ENCODE measurements at places on chromosomes 3 and 15.
A peak's percentile ranks its signal among the peaks of the same experiment; 100 is the strongest.

DNA sequence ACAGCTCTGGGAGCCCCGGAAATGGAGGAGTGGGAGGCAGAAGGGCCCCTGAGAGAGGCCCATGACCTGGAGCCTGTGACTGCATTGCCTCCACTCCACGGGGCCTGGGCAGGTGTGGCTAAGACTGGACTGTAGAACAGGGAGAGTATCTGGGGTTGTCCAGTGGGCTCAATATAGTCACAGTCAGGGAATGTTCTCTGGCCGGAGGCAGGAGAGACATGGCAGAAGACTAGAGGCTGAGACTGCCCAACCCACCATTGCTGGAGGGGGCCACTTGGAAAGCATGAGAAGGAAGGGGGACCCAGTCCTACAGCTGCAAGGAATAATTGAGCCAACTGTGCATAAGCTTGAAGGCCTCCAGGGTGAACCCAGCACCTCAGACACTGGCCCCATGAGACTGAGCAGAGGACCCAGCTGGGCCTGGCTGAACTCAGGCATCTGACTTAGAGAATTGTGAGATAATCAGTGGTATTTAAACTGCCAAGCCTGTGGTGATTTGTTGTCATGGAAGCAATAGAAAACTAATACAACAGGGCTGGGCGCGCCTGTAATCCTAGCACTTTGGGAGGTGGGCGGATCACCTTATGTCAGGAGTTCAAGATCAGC lies 33.1 kb downstream of the NIPA2 start:
- no peak for DNase-seq

DNA sequence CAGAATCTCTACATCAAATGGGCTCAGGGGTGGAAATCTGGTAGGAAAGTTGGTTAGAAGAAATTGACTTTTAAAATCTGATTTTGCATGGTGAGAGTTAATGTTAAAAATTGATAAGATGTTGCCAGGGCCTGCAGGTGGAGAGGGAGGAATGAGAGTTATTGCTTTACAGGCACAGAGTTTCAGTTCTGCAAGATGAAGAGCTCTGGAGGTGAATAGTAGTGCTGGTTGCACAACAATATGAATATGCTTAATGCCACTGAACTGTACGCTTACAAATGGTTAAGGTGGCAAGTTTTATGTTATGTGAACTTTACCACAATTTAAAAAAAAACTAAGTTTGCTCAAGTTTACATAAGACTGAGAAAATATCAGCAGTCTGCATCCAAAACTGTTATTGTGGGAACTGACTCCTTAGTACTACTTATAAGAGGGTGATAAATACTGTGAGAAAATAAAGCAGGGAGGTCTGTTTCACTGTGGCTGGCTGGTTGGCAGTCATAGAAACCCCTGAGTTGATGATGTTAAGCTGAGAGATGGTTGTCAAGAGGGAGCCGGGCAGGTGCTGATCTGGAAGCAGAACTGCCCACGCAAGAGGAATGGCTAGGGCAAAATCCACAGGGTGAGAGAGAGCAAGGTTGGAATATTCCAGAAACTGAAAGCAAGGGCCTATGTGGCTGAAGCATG lies 144.9 kb downstream of the EDEM1 start:
- DNase-seq = no peak

- DNase-seq = no peak
Observed at GRCh38 chr3:87227835-87228144, 681 bp downstream of the CHMP2B start.

GRCh38 chr15:74158855-74159650 lies 14.5 kb upstream of the ISLR start:
- DNase-seq = no peak

GRCh38 chr3:10160346-10160745 lies 4.4 kb upstream of the IRAK2 start:
- DNase-seq = no peak

- DNase-seq = peak; percentile 23
Observed at GRCh38 chr15:79431636-79432344, at the start of gene MINAR1. Gene MINAR1 (plus strand): TSS chr15:79432336. CDS start chr15:79456148, 23,812 bp downstream.

DNA sequence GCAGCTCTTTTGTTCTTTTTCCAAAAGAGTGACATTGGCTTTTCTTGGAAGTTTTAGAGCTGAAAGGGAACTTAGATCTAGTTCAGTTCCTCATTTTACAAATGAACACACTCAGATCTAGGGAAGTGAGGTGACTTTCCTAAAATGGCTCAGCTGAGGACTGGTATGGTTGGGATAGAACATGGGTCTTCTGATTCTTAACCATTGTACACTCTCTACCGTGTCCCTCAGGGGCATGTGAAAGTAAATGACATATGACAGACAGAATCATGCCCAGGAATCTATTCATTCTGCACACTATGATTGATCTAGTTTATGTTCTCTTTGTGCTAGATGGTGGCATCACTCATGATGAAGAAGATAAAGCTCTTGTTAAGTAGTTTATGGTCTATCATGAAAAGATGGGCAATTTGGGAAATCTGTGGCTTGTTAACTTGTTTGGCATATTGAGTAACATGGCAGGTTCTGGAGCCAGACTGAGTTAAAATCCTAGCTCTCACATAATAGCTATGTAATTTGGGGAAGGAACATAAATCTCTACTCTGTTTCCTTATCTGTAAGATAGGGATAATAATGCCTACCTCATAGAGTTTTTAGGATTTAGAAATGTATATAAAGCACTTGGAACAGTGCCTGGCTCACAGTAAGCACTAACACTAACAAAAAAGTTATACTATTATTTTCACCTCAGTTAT lies 30.9 kb downstream of the UBE2E1 start:
- no peak for DNase-seq

DNA sequence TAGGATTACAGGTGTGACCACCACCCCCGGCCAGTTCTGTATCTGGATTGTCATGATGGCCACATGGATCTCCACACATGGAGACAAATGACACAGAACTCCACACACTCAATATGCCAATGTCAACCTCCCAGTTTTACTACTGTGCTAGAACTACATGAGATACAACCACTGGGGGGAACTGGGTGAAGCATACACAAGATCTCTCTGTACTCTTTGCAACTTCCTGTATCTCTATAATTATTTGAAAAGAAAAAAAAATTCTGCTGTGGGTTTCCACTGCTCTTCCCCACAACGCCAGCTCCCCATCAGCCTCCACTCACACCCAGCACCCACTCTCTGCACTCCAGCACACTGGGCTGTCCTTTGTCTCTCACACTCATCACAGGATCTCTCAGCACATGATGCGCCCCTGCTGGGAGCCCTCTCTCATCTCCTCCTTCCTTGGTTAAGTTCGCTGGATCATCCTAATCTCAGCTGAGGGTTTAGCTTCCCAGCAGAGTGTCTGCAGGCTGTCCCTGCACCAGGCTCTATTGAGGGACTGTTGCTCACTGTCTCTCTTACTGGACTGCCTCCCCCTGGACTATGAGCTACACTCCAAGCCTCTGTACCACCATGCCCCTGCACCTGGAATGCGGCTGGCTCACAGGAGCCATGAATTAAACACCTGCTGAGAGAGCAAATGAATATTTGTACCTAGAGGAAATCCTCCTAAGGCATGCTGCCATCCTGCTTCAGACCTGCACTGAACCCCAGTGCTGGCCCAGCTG lies 10.7 kb upstream of the RAB43 start:
- no peak for DNase-seq

GRCh38 chr3:58163234-58163633 lies 47.5 kb downstream of the DNASE1L3 start:
- no peak for DNase-seq

DNA sequence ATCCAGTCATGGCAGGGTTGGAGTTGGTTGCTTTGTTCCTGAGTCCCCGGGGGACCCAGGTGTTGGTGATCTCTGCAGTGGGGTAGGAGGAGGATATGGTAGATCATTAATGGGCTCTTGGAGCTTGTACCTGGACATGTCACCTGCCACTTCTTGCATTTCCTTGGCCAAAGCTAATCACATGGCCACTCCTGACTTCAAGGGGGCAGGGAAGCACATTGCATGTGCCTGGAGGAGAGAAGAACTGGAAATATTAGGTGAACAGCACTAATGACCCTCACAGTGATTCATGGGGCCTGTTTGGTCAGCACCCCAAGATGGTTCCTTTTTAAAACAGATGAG lies 87.1 kb upstream of the MYZAP start:
- DNase-seq = no peak

DNA sequence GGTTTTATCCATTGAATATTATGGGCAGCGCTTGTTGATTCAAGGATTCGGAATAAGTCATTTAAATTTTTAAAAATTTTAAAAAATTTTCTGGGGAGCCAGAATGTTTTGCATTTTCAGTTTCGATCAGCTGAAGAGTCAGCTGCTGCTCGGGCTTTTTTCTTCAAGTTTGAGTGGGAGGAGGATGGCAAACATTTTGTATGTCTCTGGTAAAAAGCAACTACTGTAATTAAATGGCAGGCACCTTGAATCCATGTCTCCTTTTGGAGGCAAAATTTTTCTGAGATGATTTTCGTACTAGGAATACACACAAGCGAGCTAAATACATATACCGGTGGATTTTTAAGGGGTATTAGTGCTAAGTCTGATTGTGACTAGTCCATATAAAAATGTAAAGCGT lies 612 bp downstream of the C3orf38 start:
- peak; percentile 52 for DNase-seq

GRCh38 chr3:64316971-64317370 lies 91.7 kb upstream of the PRICKLE2 start:
- no peak for DNase-seq

- no peak for DNase-seq
Observed at GRCh38 chr3:36429986-36430485, 49.7 kb downstream of the STAC start.
